ENCODE measurements at places on chromosomes 11 and 22.

GRCh38 chr11:132969892-132970291, 562.4 kb downstream of the OPCML start:
- DNase-seq: no peak

DNA sequence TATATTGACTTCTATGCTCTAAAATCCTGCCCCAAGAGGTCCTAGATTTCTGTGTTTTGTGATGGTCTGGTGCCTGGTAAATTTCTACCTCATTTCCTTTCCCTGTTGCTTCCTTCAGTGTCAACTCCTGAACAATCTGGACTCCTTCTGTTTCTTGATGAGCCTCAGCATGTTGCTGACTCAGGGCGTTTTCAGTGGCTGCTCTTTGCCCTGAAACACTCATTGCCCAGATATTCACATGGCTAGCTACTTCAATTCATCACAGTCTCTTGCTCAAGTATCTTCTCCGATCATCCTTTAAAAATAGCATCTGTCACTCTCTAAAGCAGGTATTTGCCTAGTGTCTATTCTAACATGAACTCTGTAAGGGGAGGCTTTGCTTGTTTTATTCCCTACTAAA, 526.3 kb upstream of the RAG2 start:
- DNase-seq: no peak

- DNase-seq: no peak
Measured at GRCh38 chr11:13073119-13073981, 64.2 kb downstream of the RASSF10 start.

DNA sequence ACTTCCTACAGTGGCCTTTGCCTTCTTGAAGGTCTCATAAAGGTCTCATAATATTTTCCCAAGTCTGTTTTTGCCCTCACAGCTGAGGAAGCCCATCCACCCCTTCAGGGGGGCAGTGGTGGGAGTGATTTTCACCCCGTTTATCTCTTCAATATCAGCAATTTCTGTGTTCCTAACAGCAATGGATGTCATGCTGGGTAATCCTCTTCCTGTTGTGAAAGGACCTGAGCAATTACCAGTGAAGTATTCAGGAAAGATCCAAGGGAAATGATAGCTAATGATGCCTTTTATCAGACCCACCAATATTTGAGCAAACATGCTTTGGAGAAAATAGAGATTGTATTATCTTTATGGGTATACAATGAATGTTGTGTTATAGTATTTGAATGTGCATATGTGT, 226.9 kb downstream of the INSC start:
- DNase-seq: no peak

DNA sequence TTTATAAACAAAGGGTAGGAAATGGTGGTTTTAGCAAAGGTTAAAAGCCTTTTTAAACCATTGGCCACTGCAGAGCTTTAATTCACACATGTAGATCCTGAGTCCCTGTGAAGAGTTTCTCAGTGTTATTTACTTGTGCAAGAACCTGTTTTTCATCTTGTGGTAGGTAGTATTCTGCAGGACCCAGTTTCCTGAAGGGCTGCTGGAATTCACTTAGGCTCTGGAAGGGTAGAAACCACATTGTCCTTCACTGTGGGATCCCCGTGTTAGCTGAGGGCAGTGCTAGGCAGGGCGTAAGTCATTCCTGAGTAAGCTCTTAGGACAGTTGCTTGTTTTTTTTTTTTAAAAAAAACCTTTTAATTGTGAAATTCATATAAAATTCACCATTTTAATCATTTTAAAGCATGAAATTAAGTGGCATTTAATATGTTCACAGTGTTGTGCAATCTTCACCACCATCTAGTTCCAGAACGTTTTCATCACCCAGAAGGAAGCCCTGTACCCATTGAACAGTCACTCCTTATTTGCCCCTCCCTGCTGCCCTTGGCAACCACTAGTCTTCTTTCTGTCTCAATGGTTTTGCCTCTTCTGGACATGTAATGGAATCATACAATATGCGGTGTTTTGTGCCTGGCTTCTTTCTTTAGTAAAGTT, 77.7 kb downstream of the C22orf31 start:
- peak; percentile 55 for DNase-seq

DNA sequence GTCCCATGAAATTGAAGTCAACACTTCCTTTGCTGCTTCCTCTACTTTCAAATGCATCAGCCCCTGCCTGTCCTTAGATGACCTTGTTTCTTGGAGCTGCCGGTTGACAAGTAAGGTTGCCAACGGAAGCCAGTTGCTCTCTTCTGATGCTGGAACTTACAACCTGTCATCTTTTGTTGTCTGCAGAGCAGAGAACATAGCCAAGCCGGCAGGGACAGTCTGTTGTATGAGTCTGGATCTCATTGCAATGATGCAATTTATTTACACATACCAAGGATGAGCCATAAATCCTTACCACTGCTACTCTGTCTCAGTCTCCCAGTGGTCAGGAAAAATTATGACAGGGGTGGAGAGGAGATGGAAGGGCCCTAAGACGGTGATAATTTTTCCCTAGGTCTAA, 151.4 kb downstream of the BLID start:
- DNase-seq: no peak

DNA sequence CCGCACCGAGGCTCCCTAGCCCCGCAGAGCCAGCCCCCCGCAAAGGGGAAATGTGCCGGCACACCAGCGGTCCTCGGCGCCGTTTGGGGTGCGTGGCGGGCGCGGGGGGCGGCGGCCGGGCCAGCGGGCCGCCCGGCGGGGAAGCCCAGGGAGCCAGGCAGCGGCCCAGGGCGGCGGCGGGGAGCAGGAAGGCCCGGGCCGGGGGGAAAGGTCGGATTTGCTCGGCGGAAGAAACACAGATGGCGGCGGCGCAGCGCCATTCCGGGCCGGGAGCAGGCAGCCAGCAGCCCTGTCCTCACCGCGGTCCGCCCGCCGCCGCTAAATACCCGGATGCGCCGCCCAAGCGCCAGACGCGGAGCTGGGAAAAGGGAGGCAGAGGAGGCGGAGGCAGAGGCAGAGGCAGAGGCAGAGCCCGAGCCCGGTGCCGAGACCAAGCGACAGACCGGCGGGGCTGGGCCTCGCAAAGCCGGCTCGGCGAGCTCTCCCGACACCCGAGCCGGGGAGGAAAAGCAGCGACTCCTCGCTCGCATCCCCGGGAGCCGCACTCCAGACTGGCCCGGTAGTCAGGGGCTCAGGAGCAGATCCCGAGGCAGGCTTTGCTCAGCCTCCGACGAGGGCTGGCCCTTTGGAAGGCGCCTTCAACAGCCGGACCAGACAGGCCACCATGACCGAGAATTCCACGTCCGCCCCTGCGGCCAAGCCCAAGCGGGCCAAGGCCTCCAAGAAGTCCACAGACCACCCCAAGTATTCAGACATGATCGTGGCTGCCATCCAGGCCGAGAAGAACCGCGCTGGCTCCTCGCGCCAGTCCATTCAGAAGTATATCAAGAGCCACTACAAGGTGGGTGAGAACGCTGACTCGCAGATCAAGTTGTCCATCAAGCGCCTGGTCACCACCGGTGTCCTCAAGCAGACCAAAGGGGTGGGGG, 2.6 kb upstream of the GCAT start:
- DNase-seq: peak; percentile 78
